Epithelial cell of proximal tubule (primary cell): ENCODE measurements at places on chromosomes 13 and 19.

GRCh38 chr19:17385878-17386611 is 8.0 kb downstream of the CCDC194 start:
- no peak for DNase-seq

DNA sequence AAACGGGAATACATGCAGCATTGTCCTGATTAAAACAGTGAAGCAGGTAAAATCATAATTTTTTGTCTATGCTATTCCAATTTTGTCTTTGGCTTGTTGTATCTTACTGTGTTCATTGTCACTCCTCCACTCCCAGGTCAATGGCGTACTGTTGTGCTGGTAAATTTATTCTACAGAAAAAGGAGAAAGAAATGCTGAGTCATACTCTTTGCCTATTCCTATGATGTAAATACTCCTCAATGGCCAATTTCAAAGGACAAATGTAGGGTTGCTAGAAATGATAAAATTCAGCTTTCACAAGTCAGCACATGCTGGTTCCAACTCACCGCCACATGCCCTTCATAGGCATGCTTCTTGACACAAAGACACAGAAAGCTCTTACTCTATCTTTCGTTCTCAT is 694.4 kb upstream of the PCDH20 start:
- no peak for DNase-seq

DNA sequence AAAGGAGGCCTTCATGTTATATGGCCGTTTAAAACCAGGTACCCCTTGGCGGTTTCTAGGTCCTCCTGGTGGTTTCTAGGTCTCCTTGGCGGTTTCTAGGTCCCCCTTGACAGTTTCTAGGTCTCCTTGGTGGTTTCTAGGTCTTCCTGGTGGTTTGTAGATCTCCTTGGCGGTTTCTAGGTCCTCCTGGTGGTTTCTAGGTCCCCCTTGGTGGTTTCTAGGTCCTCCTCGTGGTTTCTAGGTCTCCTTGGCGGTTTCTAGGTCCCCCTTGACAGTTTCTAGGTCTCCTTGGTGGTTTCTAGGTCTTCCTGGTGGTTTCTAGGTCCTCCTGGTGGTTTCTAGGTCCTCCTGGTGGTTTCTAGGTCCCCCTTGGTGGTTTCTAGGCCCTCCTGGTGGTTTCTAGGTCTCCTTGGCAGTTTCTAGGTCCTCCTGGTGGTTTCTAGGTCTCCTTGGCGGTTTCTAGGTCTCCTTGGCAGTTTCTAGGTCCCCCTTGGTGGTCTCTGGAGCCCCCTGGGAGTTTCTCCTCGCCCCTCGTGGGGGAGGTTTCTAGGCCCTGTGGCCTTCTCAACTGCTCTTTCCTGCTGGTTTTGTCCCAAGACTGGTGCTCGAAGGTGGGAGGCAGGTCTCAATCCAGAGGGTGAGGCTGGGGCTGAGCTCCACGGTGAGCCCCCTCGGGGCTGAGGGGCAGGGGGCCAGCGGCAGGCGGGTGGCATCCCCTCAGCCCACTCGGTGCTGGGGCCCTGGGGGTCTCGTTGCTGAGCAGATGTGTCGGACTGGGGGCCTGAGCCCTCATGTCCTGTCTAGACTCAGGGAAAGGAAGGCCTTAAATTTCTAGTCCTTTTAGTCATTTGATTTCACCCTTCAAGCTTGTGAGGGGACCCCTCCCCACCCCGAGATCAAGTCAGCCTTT is 8.0 kb downstream of the HCN2 start:
- DNase-seq, result no peak

DNA sequence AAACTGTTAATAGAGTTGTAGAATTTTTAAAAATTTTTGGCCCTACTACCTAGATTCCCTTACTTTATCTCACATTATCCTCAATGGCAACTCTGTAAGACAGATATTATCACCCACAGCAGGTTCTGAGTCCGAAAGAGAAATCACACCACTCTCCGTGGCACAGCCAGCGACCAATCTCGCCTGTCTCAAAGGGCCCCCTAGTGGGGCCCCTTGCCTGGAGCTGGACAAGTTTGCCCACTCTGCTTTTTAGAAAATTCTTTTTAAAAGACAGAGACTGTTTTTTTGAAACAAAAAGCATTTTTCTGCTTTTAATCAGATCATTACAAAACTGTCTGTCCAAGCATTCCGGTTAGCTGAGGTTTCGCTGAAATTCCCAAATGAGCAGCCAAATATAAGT is 21.7 kb downstream of the PHF11 start:
- no peak for DNase-seq

DNA sequence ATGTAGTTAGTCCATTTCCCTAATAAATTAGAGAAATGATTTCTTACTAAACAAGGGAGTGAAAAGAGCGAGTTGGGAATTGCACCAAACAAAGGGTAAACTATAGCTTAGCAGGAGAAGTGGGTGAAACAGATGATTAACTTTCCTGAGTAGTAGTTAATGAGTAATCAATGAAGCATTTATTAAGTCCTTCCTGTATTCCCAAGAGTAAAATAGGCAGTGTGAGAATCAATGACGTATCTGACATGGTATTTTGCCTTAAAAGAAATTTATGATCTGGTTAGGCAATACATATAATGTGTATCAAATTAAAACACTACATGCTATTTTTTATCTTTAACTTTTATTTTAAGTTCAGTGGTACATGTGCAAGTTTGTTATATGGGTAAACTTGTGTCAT is 142.8 kb downstream of the KLF5 start:
- DNase-seq, result peak; percentile 49

GRCh38 chr13:50713523-50714248 is 129.8 kb downstream of the DLEU7 start:
- DNase-seq, result no peak

- DNase-seq, result no peak
Observed at GRCh38 chr19:10858204-10858828, 10.1 kb downstream of the C19orf38 start.

- no peak for DNase-seq
Observed at GRCh38 chr19:54094426-54095000, 6.1 kb downstream of the OSCAR start.

DNA sequence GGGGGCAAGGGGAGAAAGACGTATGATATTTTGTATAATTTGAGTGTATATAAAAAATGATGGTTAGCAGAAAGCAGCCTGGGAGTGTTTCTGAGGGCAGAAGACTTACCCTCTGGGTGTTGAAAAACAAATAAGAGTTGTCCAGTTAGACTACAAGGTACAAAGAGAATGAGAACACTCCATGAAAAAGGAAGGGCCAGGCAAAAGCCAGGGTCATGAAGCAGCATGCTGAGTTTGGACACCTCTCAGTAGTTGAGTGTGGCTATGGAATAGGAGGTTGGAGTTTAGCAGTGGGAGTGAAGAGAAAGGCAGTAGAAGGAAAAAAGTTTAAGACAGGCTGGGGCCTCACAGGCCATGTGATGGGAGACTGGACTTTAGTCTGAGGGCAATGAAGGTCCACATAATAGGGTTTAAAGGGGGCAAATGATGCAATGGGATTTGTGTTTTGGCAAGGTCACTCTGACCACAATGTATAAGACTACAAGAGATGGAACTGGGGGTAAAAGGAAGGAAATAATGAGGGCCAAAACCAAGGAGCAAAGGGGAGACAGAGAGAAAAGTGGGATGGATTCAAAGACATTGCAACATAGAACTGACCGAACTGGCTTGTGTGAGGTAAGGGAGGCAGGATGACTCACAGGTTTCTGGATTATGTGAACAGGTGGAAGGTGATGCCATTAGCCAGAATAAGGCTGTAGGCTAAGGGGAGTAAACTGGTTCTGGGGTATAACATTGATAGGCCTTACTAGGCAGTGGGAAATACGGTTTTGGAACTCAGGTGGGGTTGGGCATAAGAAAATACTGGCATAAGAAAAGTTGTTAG is 76.6 kb downstream of the SERP2 start:
- DNase-seq, result no peak

DNA sequence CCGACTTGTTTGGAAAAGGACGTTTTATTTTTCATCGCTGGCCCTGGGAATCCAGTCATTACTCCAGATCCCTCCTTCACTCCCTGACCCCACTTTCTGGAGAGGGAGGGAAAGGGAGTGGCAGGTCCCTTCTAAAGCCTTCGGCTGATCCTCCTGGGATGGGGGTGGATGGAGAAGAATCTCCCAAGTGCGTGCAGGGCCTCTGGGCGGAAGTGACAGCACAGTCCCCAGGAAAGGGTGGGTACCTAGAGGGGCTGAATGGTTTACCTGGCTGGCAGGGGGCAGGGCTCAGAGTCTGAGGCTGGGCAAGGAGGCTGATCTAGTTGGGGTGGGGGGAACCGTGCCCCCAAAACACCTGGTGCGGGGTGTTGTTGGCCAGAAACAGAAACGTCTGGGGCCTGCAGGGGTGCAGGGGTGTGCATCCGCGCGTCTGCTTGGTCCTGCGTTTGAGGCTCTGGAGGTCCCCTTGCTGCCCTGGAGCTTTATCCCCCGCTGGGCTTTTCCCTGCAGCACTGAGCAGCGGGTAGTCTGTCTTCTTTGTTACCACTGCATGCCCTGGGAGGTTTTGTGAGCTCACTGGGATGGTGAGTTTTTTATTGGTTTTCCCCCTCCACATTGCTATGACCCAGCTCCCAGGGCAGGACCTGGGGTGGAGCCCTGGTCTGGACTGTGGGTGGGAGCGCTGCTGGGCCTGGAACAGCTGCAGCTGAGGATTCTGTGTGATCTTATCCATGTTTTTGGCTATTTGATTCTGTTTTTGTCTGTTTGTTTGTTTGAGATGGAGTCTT is 3.0 kb upstream of the ZNF628 start:
- DNase-seq, result no peak

- DNase-seq, result no peak
Observed at GRCh38 chr19:13429563-13429962, 76.7 kb downstream of the CACNA1A start.

- DNase-seq, result no peak
Observed at GRCh38 chr19:41426952-41427646, at the start of gene B3GNT8. B3GNT8 (minus strand) TSS chr19:41427374; CDS start chr19:41426778, 596 bp downstream.

GRCh38 chr13:34277936-34278335 is 460.0 kb downstream of the RFC3 start:
- DNase-seq, result no peak

GRCh38 chr13:114199954-114200353 is 20.9 kb downstream of the CFAP97D2 start:
- no peak for DNase-seq

DNA sequence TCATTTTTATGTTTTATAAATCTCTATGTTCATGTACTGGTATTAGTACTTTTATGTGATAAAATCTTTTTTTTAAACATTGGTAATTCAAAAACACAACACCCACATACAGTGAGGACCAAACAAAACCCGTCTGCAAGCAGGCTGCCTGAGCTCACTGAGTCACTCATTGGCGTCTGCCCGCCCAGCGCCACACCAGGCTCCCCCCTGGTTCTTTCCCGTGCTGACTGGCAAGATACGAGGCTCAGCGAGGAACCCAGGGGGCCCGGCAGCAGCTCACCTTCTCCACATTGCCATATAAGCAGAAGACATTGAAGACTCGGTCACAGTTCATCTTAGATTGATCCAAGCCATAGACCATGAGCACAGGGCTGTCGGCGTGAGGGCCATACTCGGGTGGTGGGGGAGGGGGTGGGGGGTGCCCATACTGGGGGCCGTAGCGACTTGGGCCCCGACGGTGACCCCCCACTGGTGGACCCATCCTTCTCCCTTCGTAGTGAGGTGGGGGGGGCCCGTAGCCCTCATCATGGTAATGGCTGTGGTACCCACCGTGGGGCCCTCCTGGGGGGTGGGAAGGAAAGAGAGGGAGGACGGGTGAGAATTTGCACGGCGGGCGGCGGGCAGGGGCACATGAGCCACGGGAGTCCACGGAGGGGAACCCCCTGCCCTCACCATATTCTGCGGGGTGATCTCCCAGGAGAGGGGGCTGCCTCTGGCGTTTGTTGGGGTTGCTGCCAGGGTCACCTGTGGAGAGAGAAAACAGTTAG is 8.4 kb upstream of the ECH1 start:
- DNase-seq, result no peak

- DNase-seq, result no peak
Observed at GRCh38 chr19:46251416-46251815, 21.9 kb downstream of the IGFL1 start.

DNA sequence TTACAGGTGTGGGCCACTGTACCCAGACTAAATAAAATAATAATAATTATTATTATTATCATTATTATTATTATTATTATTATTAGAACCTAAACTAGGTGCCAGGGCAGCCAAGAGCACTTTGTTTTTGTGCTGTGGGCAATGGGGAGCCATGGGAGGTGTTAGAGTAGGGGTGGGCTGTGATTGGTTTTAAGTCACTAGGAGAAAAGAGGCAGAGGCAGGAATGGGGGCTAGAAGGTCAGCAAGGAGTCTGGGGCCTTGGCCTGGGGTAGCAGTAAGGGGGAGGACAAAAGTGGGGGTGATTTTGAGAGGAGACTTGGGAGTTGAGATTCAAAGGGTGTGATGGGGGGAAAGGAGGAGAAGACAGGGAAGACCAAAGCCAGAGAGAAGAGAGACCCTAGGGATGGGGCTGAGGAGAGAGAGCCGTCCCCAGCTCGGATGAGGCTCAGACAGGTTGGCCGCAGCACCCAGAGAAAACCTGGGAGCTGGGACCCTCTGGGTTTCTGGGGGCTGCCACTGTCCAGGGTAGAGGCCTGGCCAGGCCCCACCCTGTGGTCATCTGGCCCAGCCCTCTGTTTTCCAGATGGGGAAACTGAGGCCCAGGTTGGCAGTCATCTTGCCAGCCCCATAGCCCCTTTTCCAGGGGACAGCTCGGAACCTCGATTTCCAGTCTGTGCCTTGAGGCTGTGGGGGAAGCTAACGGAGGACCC is 17.8 kb upstream of the BTBD2 start:
- no peak for DNase-seq

DNA sequence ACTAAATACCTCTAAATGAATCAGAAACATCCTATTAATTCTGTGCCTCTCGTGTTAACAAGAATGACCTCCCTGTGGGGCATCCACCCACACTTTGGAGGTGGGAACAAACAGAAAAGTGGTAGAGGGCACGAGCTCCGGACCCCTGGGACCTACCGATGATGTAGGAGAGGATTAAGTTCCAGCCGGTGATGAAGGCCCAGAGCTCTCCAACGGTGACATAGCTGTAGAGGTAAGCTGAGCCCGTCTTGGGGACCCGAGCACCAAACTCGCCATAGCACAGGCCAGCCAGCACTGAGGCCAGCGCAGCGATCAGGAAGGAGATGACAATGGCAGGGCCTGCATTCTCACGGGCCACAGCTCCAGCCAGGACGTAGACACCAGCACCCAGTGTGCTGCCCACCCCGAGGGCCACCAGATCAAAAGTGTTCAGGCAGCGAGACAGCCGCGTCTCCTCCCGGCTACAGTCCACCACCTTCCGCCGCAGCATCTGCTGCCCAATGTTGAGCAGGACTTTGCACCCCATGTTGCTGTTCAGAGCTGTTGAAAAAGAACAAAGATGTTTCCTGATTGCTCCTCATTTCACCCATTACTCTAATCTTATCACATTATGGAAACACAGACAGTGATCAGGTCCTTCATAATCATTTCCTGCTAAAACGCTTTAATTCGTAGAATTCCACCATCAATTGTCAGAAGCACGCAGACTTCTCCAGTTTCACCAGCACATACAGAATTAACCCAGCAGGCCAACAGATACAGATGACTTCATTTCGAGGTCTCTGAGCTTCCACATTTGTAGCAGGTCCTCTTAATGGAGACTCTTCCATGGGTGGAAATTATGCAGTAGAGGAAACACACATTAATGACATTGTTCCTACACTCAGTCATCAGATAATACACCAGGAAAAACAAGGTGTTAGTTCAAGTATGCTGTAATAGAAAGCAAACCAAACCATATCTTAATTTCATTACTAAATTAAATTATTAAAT is 59.5 kb downstream of the SLC7A1 start:
- DNase-seq, result no peak
